ENCODE measurements at places on chromosomes 1 and 21.

DNA sequence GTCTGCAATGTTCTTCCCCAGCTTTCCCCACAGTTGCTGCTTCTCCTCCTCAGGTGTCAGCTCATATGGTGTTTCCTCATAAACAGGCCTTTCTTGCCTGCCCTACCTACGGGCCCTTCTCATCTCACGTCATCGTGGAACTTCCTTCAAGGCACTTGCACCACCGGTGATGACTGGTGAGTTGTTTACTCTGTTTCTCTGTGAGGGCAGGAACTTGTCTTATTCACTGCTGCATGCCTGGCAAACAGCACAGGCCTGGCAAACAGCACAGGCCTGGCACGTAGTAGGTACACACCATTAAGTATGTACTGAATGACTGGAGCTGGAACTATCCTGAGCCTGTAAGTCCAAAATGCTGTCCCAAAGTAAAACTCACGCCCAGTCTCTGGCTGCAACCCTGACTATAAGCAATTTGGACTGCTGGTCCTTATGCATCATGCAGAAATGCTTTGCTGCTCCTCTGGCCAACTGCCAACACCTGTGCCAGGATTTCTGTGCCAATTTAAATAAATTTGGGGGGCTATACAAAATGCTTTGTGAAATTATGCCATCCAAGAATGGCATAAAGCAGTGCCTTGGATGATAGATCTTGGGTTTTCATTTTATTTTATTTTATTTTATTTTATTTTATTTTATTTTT, 25.7 kb downstream of the STK40 start:
- H3K27ac ChIP-seq = no peak overlapping the region
- no peaks in the 10 kb centered on the region for H3K27me3 ChIP-seq
- H3K4me1 ChIP-seq = no peaks in the 10 kb centered on the region
- peaks cover 14% of the 10 kb centered on the region for H3K36me3 ChIP-seq
- no peak for DNase-seq

DNA sequence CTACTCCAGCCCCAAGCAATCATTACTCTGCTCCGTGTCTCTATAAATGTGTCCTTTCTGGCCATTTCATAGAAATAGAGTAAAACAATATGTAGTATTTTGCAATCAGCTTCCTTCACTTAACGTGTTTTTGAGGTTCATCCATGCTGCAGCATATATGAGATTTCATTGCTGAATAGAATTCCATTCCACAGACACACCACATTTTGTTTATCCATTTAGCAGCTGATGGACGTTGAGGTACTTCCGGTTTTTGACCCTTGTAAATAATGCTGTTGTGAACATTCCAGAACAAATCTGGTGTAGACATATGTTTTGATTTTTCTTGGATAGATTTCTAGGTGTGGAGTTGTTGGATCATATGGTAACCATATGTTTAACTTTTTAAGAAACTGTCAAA, 30.7 kb downstream of the ADAM30 start:
- H3K4me3 ChIP-seq = no peak overlapping the region
- no peaks in the 10 kb centered on the region for H3K36me3 ChIP-seq
- H3K27ac ChIP-seq = no peak overlapping the region
- no peak for DNase-seq

- no peaks in the 10 kb centered on the region for H3K27me3 ChIP-seq
- H3K4me3 ChIP-seq = no peak overlapping the region
- no peak for DNase-seq
- no peaks in the 10 kb centered on the region for H3K36me3 ChIP-seq
- H3K27ac ChIP-seq = no peak overlapping the region
- no peaks in the 10 kb centered on the region for H3K4me1 ChIP-seq
Measured at GRCh38 chr1:245411245-245412036, 256.7 kb downstream of the KIF26B start.

- DNase-seq = no peak
- H3K4me3 ChIP-seq = no peak overlapping the region
- H3K36me3 ChIP-seq = no peaks in the 10 kb centered on the region
- H3K4me1 ChIP-seq = no peaks in the 10 kb centered on the region
- H3K27ac ChIP-seq = no peak overlapping the region
Measured at GRCh38 chr1:205275133-205275532, 46.4 kb downstream of the NUAK2 start.

- no peak for DNase-seq
- H3K4me3 ChIP-seq = no peak overlapping the region
- H3K36me3 ChIP-seq = no peaks in the 10 kb centered on the region
- peaks cover 2% of the 10 kb centered on the region for H3K4me1 ChIP-seq
- H3K27ac ChIP-seq = no peak overlapping the region
- H3K27me3 ChIP-seq = no peaks in the 10 kb centered on the region
Measured at GRCh38 chr1:181062836-181063428, 25.6 kb upstream of the IER5 start.

DNA sequence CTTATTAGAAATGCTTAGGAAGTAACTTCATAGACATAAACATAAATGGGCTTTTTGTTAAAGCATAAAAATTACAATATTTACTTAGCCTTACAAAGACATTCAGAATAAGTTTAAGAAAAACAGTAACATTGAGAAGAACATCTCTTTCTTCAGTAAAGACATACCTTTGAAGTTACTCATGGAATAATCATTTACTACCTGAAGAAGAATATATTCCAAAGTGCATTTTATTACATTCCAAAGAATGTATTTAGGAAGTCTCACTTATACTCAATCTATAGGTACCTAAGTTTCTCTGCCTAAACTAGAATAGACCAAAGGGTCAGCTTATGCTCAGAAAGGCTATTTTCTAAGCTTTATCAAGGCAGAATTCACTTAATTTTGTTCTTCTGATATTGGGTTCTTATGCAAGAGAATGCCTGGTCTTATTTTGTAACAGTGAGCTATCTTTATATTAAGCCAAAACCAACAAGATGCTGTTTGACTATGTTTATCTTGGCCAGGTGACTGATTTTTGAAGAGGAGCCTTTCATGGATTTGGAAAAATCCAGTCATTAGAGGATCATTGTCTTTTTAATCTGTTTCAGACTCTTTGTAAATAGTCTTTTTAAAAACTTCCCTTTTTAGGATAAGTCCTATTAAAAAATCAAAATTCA, 110.1 kb downstream of the OLFML2B start:
- peaks cover 7% of the 10 kb centered on the region for H3K4me1 ChIP-seq
- H3K4me3 ChIP-seq = no peak overlapping the region
- no peaks in the 10 kb centered on the region for H3K36me3 ChIP-seq
- H3K27ac ChIP-seq = no peak overlapping the region

DNA sequence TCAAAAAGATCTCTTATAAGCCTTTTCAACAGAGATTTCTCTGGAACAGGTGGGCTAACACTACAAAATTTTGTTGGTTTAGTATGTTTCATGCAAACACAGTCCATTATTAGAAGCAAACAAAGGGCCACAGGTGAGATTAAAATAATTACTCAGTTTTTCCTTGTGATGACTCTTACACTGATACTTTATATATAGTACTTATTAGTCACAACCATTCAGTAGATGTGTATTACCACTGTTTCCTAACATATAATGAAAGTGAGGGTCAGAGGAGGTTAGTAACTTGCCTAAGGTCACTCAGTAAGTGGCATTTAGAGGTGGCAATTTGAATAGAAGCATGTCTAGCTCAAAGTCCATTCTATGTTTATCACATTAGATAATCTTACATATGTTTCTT, 44.2 kb downstream of the CYYR1 start:
- H3K27me3 ChIP-seq = no peaks in the 10 kb centered on the region
- DNase-seq = no peak

GRCh38 chr1:151825751-151826660, 5.6 kb downstream of the RORC start:
- H3K27ac ChIP-seq = no peak overlapping the region
- no peak overlapping the region for H3K4me3 ChIP-seq
- peaks cover 42% of the 10 kb centered on the region for H3K4me1 ChIP-seq
- no peaks in the 10 kb centered on the region for H3K36me3 ChIP-seq
- H3K27me3 ChIP-seq = no peaks in the 10 kb centered on the region
- DNase-seq = peak; percentile 49

GRCh38 chr1:229751610-229752009, 125.6 kb downstream of the URB2 start:
- H3K27ac ChIP-seq = no peak overlapping the region
- H3K4me3 ChIP-seq = no peak overlapping the region
- no peaks in the 10 kb centered on the region for H3K36me3 ChIP-seq
- H3K4me1 ChIP-seq = no peaks in the 10 kb centered on the region
- peak; percentile 16 for DNase-seq

DNA sequence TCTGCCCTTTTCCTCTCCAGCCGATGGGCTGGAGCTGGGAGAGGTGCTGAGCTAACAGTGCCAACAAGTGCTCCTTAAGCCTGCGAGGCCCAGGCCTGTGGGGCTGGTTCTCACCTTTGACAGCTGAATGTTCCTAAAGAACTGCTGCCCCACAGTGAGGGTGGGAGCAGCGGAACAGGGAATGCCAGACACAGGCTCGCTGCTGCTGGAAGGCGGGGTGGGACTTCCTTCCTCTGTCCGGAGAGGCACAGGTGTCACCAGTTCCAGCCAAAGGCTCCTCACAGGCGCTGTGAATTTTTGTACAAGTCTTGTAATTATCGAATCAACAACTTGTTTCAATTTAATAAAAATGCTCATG, 47.1 kb downstream of the COQ8A start:
- DNase-seq = no peak
- no peaks in the 10 kb centered on the region for H3K4me1 ChIP-seq
- H3K36me3 ChIP-seq = no peaks in the 10 kb centered on the region

GRCh38 chr1:5164158-5164557, 509.7 kb downstream of the AJAP1 start:
- DNase-seq = peak; percentile 58
- H3K4me3 ChIP-seq = no peak overlapping the region
- no peak overlapping the region for H3K27ac ChIP-seq
- no peaks in the 10 kb centered on the region for H3K36me3 ChIP-seq

GRCh38 chr21:16588433-16588860, 858.7 kb downstream of the USP25 start:
- H3K27me3 ChIP-seq = no peaks in the 10 kb centered on the region
- H3K4me1 ChIP-seq = no peaks in the 10 kb centered on the region
- H3K36me3 ChIP-seq = no peaks in the 10 kb centered on the region
- no peak overlapping the region for H3K4me3 ChIP-seq
- no peak overlapping the region for H3K27ac ChIP-seq
- peak; percentile 76 for DNase-seq

- peak overlapping the region; percentile 37 for H3K27ac ChIP-seq
- no peaks in the 10 kb centered on the region for H3K27me3 ChIP-seq
- H3K36me3 ChIP-seq = no peaks in the 10 kb centered on the region
Measured at GRCh38 chr1:214476986-214477870, 74.2 kb downstream of the PTPN14 start.

DNA sequence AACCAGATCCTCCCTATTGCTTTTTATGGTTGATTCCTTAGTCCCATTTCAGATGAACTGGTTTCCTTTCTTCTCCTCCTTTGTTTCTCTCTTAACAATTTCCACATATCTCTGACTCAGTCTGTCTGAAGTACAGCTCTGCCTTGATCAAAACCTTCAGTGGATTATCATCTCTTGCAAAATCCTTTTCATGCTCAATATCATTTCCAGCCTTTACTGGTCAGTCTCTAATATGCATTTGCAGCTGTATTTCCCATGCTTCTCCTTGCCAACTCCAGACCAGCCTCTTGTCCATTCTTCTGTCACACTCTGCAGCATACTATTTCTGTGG, 72.2 kb downstream of the SNX7 start:
- no peaks in the 10 kb centered on the region for H3K27me3 ChIP-seq
- no peak overlapping the region for H3K27ac ChIP-seq
- H3K36me3 ChIP-seq = no peaks in the 10 kb centered on the region
- peaks cover 5% of the 10 kb centered on the region for H3K4me1 ChIP-seq
- no peak for DNase-seq
- no peak overlapping the region for H3K4me3 ChIP-seq

GRCh38 chr1:101960142-101960541, 36.6 kb downstream of the OLFM3 start:
- no peak overlapping the region for H3K27ac ChIP-seq
- no peaks in the 10 kb centered on the region for H3K36me3 ChIP-seq
- H3K27me3 ChIP-seq = no peaks in the 10 kb centered on the region
- H3K4me3 ChIP-seq = no peak overlapping the region

- DNase-seq = peak; percentile 57
- H3K4me3 ChIP-seq = no peak overlapping the region
- no peak overlapping the region for H3K27ac ChIP-seq
- H3K27me3 ChIP-seq = no peaks in the 10 kb centered on the region
- peaks cover 4% of the 10 kb centered on the region for H3K36me3 ChIP-seq
Measured at GRCh38 chr1:156772728-156773497, 5.6 kb downstream of the PRCC start.

GRCh38 chr1:237610157-237610556, 280.6 kb downstream of the ZP4 start:
- H3K4me1 ChIP-seq = no peaks in the 10 kb centered on the region
- no peak overlapping the region for H3K27ac ChIP-seq
- H3K27me3 ChIP-seq = no peaks in the 10 kb centered on the region

DNA sequence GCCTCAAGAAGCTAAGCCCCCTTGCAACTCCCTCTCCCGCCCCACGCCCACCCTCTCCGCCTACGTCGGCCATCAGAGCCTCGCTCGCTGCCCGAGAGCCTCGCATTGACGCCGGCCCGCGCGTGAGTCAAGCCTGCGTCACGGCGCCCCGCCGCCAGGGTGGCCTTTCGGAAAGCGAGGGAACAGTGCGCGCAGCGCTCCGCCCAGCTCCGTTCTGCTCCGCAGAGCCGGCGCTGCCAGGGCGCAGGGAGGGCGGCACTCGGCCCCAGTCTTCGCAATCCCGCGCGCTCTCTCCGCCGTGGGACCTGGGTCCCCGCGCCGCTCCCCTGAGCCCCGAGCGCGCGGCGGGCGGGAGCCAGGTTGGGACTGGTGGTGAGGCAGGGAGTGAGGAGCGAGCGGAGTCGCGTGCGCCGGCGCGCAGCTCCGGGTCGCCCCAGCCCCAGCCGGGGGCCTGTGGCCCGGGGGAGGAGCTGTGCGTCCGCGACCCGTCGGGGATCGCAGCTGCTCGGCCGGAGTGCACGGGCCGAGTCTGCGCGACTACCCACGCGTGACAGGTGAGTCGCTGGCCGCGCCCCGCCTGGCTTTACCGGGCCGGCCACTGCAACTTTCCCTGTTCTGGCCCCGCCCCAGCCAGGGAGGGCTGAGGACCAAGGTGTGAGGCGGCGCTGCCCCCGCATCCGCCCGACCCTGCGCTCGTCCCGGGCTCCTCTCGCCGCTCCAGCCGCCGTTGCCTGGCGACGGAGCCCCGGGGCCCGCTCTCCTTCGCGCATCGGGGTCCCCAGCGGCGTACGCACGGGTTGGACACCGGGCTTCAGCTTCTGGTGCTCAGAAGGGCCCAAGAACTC, at the start of gene SLC6A17:
Gene SLC6A17 (plus strand): TSS at position 165 of the 845 bp plus-strand sequence. CDS start 16,436 bp downstream, outside the sequence.
- no peaks in the 10 kb centered on the region for H3K4me1 ChIP-seq
- H3K27ac ChIP-seq = no peak within 1 kb of the TSS
- no peaks in the 10 kb centered on the region for H3K36me3 ChIP-seq
- H3K4me3 ChIP-seq = peak within 1 kb of the TSS; percentile 15

DNA sequence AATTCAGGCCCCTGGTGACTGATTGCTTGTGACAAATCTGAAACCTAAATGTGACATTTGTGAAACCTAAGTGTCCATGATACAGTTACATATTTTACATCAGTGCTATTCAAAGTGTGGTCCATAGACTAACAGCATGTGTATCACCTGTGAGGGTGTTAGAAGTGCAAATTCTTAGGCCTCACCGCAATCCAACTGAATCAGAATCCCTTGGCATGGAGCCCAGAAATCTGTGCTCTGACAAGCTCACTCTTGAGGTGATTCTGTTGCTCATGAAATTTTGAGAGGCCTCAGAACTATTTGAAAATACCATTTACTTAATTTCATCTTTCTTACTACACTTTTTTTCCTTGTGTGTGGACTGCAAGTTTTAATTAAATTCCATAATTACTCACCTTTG, 587.9 kb downstream of the ADGRL2 start:
- no peak overlapping the region for H3K27ac ChIP-seq
- DNase-seq = no peak

GRCh38 chr1:64497088-64497883, 27.4 kb downstream of the CACHD1 start:
- no peak overlapping the region for H3K27ac ChIP-seq
- H3K4me1 ChIP-seq = peaks cover 23% of the 10 kb centered on the region
- no peaks in the 10 kb centered on the region for H3K27me3 ChIP-seq
- DNase-seq = peak; percentile 66
- H3K4me3 ChIP-seq = no peak overlapping the region
